Tibial artery (tissue), 4 donors: ENCODE measurements at places on chromosomes 1 and 21.

DNA sequence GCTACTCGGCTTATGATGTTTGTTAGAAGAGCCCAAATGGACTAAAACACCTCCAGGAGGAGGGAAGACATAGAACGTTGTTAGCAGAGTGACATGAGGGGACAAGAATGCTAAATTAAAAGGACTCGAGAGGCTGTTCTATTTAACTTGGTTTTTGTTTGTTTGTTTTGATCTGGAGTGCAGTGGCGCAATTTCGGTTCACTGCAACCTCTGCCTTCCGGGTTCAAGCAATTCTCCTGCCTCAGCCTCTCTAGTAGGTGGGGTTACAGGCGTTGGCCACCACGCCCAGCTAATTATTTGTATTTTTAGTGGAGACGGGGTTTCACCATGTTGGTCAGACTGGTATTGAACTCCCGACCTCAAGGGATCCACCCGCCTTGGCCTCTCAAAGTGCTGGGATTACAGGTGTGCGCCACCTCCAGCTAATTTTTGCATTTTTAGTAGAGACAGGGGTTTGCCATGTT, 5.1 kb upstream of the HNRNPU start:
- no peak overlapping the region for H3K4me3 ChIP-seq
- H3K27ac ChIP-seq: no peak overlapping the region
- H3K27me3 ChIP-seq: no peaks in the 10 kb centered on the region

DNA sequence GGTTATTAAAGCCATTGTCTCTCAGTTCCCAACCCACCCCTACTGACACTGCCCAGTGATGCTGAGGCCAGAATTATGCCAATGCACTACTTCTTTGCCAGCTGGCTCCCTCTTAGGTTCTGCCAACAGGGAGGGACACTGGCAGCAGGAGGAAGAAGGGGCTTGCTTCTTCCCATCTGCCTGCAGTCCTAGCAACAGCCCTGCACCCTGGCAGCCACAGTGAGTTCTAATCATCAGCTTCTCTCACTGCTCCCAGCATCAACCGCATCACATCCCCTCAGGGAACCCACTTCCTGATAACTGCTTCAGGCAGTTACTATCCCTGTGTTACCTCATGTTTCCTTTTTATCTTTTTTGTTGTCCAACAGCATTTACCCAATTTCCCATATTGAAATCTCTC, 86.2 kb downstream of the UBR4 start:
- no peak for DNase-seq
- H3K4me3 ChIP-seq: no peak overlapping the region
- no peaks in the 10 kb centered on the region for H3K27me3 ChIP-seq
- peaks cover 99% of the 10 kb centered on the region for H3K36me3 ChIP-seq
- H3K27ac ChIP-seq: no peak overlapping the region

GRCh38 chr1:162908780-162909179, 47.8 kb upstream of the CCDC190 start:
- H3K4me3 ChIP-seq: no peak overlapping the region
- no peak for DNase-seq
- peak overlapping the region; percentile 52 for H3K27ac ChIP-seq
- no peaks in the 10 kb centered on the region for H3K36me3 ChIP-seq

- H3K4me1 ChIP-seq: no peaks in the 10 kb centered on the region
- H3K4me3 ChIP-seq: no peak overlapping the region
- no peak overlapping the region for H3K27ac ChIP-seq
- no peaks in the 10 kb centered on the region for H3K27me3 ChIP-seq
Observed at GRCh38 chr1:98426092-98426491, 235.4 kb upstream of the SNX7 start.

DNA sequence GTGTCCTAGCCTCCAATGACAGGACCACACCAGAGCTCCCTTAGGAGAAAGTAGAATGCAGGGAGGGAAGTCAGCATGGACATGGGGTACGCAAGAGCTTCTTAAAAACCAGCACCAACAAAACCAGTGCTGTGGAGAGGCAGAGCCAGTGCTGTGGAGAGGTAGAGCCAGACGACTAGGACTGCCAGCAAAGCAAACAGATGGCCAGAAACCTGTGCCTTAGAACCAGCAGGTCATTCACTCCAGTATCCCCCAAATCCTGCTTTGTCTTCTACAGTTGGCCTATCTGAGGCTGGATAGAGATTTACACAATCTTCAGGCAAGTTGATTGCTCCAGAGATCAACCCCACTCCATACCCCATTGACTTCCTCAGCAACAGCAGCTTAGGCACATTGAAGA, 459.9 kb upstream of the CAMK1G start:
- H3K27me3 ChIP-seq: no peaks in the 10 kb centered on the region
- no peak overlapping the region for H3K27ac ChIP-seq
- no peaks in the 10 kb centered on the region for H3K4me1 ChIP-seq
- H3K36me3 ChIP-seq: no peaks in the 10 kb centered on the region
- no peak overlapping the region for H3K4me3 ChIP-seq
